ENCODE measurements at places on chromosomes 6 and 20.
A peak's percentile ranks its signal among the peaks of the same experiment; 100 is the strongest.

GRCh38 chr20:36984257-36984638, 32.7 kb upstream of the SAMHD1 start:
- ATAC-seq, result no peak

DNA sequence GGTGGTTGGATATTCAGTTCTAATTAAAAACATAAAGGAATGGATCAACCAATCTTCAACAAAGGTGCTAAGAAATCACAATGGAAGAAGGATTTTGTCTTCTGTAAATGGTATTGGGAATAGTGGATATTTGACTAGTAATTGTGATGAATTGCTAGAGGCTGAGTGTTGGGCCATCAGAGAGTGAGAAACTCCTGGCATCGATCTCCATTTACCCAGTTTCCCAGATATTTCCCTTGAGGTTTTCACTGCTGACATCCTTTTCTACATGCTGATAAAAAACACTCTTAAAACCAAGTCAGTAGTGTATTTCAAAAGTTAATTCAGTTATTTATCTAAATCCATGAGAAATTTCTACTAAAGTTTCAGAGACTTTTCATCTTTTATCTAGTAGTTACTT, 40.4 kb upstream of the COL10A1 start:
- ATAC-seq, result no peak

DNA sequence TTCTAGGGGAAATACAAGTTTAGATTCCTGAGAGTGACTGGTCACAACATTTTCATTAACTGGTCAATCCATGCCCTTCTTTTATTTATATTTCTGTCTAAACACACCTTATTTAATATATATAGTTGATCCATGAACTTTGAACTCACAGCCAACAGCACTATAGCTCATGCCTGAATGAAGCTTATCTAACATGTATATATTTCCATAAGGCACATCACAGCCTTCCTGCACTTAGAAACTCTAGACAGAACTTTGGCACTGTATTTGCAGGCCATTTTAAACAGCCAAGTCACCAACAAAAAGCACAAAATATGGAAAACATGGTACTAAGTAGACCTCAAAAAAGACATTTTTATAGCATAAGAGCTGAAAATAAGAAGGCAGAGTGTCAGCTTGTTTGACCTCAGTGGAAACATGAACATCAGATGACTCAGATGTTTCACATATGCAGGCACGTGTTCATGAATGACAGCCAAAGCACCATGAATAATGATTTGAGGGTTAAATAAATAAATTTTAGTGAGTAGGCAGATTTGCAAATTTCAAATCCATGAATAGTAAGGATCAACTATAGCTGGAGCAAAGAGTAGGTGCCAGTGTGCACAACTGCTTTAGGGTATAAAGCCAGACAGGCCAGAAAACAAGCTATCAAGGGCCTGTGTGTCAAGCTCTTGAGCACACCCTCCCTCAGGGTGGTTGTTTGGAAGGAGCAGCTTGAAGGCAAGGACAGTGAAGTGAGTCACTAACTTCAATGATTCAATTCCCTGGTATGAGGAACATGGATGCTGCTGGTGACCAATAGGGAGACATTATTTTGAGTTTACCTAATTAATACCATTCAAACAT, 88.9 kb upstream of the NT5E start:
- peak; percentile 56 for ATAC-seq

GRCh38 chr6:169939554-169940164, 188.2 kb downstream of the ERMARD start:
- no peak for ATAC-seq

DNA sequence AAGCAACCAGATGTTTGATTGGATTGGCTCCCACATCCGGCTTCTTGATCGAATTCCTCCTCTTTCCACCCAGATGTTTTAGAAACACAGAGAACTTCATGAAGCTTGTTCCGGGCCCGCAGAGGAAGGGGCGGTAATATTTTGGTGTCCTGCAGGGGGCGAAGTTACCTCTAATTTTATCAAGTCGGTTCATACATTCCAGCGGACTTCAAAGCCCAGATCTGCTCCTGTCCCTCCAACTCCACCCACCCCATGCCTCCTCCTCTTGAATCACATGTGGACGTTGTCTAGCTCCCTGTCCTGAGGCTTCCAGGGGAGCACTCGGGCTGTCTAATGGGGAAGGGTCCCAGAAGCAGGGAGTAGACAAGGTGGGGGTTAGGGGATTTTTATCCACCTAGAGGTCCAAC, 2.9 kb upstream of the BMP6 start:
- ATAC-seq, result no peak

- ATAC-seq, result no peak
Observed at GRCh38 chr6:131657630-131658111, 20.6 kb downstream of the ENPP3 start.
